ENCODE measurements at places on chromosomes 4 and X.

DNA sequence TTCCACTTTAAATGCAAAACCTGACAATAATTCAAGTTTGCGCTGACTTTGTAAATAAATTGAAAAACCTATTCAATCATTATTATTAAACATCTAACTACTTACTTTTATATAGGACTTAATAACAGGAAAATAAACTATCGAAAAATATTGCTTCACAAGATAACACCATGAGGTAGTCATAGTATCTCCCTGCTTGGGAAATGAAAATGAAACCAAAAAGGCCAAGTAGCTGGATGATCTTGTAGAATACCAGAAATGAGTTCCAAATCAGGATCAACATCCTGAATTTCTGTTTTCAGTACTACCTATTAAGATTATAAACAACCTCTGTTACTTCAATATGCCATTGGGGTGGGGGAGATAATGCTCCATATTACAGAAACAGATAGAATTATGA is 58.9 kb downstream of the CHIC2 start:
- peak; percentile 79 for DNase-seq

GRCh38 chr4:12943069-12943468 is 541.1 kb downstream of the RAB28 start:
- no peak for DNase-seq

DNA sequence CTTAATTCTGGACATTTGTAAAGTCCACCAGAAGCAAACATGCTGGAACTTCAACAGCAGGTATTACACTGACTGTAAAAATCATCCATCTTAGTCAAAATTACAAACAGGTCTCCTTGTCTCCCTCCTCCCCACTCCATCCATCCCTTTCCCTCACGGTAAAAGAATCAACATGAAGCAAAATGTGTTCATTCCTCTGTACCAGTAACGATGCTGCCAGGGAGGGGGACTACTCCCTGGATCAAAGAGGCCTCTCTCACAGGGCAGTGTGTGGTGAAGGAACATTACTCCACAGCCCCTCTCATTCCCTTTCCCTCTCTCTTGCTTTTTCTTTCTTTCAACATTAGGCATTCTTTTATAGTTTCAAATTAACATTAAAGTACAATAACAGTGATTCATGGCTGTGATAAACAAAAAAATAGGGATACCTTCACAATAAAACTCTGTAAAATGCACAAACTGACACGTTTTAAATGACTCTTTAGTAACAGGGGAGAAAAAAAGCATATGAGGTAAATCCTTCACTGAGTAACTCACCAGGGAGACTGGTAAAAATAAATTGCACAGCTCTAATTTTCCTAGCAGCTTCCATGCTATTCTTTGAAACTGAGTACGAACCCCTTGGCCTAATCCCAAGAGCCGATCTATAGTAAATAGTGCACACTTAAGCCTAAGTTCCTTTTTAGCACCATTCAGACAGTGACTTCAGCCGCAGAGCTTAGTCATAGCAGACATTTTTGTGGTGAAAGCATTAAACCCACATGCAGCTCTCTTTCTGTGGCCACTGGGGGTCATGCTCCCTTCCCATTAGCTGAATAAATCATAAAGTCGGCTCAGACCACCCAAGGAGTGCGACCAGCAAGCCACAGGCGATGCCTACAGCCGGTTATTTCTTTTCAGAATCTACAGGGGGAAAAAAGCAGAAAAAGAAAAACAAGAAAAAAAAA is 215.6 kb upstream of the GYPA start:
- peak; percentile 99 for DNase-seq

DNA sequence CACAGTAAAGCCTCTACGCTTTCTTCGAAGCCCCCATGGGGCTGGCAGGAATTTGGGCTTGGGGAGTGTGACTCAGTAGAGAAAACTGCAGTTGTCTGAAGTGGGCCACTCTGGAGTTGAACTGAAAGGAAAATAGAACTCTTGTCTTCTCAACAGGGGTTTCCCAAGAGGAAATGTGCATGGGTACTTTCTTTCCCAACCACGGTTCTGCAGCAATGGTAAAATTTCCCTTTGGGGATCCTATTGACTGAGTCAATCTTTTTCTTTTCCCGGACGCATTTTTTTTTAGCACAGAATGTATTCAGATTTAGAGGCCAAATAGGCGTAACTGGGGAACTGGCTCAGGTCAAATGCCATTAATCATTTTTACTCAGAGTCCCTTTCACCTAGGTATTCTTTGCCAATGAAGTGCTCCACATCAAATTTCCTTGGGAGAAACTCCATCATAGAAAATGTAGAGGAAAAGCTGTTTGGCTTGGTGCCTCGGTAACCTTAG is 269.3 kb downstream of the STIM2 start:
- DNase-seq: peak; percentile 2
